ENCODE measurements at places on chromosomes 4 and X.

DNA sequence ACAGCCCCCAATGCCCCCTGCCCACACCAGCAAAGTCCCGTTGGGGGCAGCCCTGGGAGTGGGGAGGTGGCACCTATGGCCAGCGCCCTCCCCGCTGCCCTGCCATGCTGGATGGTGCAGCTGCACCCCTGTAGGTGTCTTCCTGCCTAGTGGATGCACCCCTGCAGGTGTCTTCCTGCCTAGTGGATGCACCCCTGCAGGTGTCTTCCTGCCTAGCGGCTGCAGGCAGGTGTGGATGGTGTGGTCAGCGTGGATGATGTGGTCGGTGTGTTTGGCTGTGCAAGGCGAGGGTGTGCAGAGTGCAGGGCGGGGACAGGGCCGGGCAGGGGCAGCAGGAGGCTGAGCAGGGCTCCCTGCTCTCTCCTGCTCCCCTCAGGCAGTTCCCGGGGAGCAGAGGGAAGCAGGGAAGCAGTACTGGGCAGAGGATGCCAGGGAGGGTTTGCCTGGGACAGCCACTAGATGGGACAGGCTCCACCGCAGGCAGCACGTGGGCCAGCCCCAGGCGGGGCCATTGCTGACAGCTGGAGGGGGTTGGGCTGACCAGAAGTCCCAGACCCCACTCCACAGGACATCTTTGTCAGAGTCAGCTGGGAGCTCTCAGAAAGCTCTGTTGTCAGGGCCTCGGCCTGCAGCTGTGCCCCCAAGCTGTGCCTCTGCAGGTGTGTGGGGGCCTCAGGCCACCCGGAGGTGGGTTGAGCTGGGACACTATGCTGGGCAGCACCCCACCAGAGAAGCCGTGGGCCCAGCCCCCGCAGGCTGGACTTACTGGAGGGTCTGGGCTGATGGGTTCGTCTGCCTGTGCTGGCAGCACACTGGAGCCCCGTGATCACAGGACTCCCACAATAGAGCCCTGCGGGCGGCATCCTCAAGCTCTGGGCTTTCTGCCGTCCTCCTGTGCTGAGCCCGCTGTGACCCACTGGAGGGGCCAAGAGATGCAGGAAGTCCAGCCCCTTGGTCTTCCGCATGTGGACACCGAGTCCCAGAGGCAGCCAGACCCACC, 23.7 kb downstream of the DOK7 start:
- no peak for DNase-seq

GRCh38 chrX:81336455-81337152, 134.7 kb downstream of the SH3BGRL start:
- DNase-seq = no peak

DNA sequence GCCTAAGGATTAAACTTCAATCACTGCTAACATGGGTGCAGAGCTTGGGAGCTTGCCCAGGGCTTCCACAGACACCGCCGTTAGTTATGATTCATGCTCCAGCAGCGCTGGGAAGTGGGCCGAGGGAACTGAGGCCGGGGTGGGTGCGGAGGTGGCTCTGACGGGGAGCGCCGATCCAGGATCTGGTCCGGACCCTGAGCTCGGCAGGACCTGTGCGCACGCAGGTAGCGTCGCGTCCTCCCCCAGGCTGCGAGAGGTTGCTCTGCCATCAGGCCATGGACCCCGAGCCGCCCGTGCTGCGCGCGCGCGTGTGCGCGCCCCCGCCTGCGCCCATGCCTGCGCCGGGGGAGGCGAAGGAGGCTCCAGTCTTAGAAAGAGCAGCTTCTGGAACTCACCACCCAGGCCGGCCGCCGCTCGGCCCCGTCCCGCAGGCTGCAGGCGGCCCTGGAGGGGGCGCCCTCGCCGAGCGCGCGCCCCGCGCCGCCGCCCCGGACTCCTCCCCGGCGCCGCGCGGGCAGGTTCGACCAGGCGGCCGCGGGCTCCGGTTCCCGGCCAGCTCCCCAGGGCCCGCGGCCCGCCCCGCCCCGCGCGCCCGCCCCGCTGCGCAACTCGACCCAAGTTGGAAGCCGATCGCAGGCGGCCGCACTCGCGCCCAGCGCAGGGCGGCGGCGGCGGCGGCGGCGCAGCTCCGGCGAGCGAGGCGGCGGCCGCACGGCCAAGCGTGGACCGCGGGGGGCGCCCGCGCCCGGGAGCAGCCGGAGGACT, 732 bp upstream of the ADRA2C start:
- peak; percentile 80 for DNase-seq

DNA sequence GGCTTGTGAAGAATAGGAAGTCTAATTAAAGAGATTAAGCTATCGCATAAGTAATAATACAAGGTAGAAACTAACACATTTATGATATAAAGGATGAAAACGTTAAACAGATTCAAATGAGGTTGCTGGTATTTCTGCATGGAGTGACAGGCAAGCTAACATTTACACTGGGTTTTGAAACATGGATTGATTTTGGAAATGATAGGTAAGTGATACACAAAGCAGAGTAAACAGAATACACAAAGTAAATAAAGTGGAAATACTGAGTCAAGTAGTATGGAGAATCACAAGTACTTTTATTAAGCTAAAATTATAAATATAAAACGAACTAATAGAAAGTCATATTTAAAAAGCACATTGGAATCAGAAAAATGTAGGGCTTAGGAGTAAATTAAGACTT, 665.3 kb downstream of the STPG2 start:
- no peak for DNase-seq

Data from urothelium cell line (cell line).